Iris pigment epithelial cell (primary cell): ENCODE measurements at places on chromosomes 11 and 22.

DNA sequence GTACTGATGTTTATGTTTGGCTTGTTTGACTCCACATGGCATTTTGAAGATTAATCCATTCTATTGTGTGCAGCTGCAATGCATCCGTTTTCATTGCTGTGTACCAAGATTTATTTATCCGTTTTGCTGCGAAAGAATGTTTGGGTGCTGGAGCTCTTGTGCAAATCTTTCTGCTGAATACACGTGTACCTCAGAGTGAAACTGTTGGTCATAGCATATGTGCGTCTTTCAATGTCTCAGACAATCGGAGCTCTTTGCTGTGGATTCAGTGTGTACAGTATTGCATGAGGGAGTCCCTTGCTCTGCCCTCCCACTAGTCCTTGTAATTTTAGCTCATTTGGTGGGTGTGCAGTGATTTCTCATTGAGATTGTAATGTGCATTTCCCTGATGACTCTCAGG is 545.4 kb downstream of the TBC1D22A start:
- peak; percentile 20 for DNase-seq

DNA sequence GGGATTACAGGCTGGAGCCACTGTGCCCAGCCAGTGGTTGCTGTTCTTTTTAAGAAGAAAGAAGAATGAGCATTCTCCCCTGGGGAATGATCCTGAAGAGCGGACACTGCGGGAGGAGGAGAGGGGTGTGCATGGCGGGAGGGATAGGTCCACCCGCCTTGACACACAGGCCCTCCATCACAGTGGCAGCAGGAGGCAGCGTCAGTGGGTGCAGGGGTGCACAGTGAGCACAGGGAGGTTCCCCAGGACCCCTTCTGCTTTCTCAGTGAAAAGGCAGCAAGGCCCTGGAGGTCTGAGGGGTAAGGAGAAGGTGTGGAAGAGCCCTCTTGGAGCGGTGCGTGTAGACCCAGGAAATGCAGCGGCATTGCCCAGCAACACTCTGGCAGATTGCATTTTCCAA is 28.9 kb upstream of the CBX7 start:
- DNase-seq, result no peak

DNA sequence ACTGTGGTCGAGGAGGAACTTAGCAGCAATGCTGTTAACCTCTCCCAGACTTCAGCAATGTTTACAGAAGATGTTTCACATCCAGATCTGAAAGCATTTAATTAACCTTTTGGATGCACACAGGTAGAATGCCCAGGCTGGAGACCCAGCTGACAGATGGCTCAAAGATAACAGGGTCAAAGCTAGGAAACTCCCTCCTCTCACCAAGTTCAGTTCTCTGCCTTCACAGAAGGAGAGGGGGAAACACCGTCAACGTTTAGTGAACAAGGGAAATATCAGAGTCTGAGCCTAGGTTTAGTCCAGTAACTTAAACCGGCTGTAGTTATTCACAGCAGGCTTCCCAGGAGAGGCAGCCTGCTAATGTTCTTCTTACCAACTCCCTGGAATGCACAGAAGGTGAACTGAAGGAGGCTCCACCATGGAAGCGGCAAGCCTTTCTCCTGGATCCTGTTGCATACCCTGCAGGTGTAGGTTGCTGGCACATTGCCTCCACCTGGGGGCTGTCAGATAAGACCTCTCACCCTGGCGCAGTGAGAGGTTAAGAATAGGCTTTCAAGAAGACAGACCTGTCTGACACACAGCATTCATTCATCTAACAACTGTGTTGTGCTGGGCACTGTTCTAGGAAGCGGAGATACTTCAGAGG is 23.5 kb upstream of the ANKK1 start:
- DNase-seq, result no peak

- DNase-seq, result peak; percentile 9
Observed at GRCh38 chr11:76270389-76270788, 64.1 kb upstream of the WNT11 start.

GRCh38 chr11:130639369-130639768 is 190.9 kb downstream of the ADAMTS15 start:
- no peak for DNase-seq

- DNase-seq, result no peak
Observed at GRCh38 chr11:73152086-73152853, 10.2 kb upstream of the FCHSD2 start.

GRCh38 chr11:2321311-2321683 is 19.5 kb downstream of the TSPAN32 start:
- DNase-seq, result no peak

GRCh38 chr22:27800250-27801201 is 1.0 kb downstream of the MN1 start:
- DNase-seq, result peak; percentile 14

DNA sequence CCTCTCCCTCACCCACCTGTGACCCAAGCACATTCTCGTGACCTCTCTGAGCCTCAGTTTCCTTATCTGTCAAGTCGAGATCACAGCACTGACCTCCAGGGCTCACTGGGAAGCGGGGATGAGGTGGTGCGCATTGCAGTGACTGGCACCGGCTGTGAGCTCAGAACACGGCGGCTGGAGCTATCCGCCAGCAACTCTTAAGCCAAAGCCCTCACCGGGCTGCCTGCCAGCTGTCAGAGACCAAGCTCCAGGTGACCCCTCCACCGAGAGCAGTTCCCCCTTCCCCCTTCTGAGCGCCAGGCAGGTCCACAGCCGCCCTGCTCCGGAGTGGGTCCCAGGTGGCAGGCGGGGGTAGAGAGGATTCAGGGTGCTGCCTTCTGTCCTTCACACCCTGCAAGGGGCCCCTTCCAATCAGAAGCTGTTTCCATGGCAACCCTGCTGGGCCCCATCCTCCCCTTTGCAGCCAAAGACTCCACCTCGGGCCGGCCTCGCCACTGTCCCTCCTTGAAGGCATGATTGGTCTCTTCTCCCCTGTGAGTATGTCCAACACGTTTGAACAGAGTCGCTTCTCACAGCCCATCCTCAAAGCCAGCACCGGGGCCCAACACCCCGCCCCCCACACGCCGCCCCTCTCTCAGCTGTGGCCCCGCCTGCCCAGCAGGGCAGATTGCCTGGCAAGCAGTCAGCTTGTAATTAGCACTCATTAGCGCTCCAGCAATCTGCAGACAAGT is 98.7 kb downstream of the WNT7B start:
- no peak for DNase-seq

- peak; percentile 80 for DNase-seq
Observed at GRCh38 chr11:76073724-76074123, 132.6 kb downstream of the WNT11 start.

GRCh38 chr11:134478176-134478575 is 66.1 kb upstream of the B3GAT1 start:
- DNase-seq, result no peak

- DNase-seq, result peak; percentile 58
Observed at GRCh38 chr11:116787786-116788486, at the start of gene ZPR1. Gene ZPR1 (minus strand): TSS chr11:116788023. CDS start chr11:116787990, 33 bp downstream.

DNA sequence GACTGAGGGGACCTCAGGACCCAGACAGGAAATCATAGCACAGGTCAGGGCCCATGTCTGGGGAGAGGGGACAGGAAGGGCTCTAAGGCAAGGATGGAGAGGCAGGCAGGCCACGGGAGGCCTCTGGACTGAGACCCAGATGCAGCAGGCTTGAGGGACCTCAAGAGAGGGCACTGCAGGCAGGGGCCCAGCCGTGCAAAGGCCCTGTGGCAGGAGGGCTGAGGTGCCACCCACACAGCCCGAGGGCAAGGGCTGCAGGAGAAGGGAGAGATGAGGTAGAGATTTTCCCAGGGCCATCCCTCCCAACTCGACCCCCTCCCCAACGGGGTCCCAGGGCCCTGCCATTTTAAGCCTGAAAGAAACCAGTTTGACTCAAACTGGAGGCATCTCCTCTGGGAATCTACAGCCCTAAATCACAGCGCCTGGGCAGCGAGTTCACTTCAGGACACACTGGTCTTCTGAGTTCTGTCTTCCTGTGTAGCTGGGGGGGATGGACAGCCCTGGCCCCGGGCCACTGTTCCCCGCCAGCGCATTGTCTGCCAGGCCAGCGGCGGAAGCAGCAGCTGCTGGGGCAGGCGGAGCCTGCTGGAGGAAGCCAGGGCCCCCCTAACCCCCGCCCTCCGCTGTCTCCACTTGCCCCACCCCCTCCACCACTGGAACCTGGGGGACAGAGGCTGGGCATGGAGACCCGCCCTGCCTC is 20.3 kb upstream of the WNT7B start:
- DNase-seq, result peak; percentile 95
